KBM-7 (cell line): ENCODE measurements at places on chromosomes 3 and 15.

- no peak for DNase-seq
Observed at GRCh38 chr3:126110431-126111125, 26.7 kb upstream of the SLC41A3 start.

- no peak for DNase-seq
Observed at GRCh38 chr15:41789236-41789635, 15.0 kb downstream of the MAPKBP1 start.

DNA sequence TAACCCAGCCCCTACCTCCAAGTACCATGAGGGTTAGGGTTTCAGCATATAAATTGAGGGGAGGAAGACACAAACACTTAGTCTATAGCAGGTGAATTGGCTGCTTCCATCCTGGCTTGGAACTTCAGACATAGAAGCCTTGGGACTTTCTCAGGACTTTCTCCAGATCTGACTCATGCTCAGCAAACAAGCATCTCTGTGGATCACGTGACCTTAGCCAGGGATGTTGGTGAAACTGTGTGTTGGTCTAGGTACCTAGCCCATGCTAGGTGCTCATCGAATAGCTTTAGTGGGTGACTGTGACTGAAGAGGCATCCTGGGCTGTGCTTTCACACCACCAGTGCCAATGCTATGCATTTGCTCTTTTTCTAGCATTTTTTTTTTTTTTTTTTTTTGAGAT lies 58.9 kb downstream of the CD47 start:
- no peak for DNase-seq

- no peak for DNase-seq
Observed at GRCh38 chr15:27459836-27460235, 488.9 kb downstream of the GABRG3 start.
